CD4-positive, alpha-beta T cell (primary cell): ENCODE measurements at places on chromosomes 5 and 9.

- no peak for DNase-seq
Measured at GRCh38 chr5:132435886-132436285, 54.7 kb downstream of the IRF1 start.

- no peak for DNase-seq
Measured at GRCh38 chr5:7446913-7447312, 51.0 kb downstream of the ADCY2 start.

- DNase-seq = no peak
Measured at GRCh38 chr9:113737517-113738271, 138.4 kb upstream of the ZNF618 start.

DNA sequence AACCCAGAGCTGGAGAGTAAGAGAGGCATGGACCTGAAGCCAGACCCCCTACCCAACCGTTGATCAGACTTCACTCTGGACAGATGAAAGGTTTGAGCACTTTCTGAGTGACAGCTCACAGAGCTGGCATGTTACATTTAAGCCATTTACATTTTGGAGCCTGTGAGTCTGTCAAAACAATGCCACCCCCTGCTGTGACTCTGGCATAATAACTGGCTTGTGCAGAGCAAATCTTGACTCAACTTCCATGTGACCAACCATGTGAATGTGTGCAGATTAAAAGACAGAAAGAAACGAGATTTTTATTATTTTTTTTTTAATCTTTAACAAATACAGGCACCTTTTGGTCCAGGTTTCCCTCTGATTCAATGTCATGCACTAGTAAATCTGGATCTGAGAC is 48.5 kb downstream of the MFAP3 start:
- no peak for DNase-seq

GRCh38 chr9:18422296-18423036 is 51.5 kb upstream of the ADAMTSL1 start:
- no peak for DNase-seq

DNA sequence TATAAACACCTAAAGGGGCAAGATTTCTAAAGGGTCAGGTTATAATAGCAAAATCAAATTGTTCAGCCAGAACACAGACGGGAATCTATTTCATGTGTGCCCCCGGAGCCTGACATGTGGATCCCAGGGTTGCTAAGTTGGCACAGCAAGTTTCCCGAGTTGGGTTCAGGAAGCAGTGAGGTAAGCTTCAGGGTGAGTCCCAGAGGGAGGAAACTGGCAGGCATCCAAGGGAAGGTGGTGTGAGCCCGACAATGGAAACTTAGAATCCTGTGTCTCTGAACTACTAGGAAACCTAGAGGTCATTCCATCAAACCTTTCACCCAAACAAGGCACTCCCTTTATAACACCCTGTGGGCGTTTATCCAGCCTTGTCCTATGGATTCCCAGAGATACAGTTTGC is 98.4 kb downstream of the ADRB2 start:
- no peak for DNase-seq

DNA sequence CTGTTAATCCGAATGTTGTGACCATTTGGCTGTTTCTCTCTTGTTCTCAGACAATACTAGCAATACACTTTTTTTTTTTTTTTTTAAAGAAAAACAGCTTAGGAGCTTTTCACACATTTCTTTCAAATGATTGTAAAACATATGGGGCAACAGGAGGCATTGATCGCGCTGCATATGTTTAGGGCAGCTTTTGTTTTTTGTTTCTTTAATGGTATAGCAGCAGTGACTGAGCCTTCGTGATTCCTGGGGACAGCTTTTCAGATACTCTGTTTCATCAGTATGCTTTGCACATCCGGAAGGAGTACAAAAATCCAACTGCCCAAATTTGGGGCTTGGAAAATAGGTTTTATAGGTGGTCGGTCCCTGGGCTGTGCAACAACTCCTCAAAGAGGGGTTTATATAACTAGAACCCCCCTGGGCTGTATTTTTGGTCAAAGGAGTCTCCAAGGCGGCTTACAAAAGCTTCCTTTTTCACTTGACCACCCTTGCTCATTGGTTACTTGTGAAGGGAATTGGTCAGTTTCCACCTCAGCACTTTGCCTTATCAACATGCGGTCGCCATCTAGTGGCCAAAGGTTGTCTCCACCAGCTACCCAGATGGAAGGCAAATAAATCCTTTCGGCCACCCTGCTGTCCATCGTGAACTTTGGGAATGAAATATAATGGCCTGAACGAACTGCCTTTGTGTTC is 91.8 kb downstream of the PDE6A start:
- peak; percentile 9 for DNase-seq

- DNase-seq = no peak
Measured at GRCh38 chr9:135480940-135481310, 1.3 kb downstream of the PPP1R26 start.
